D721Med (cell line): ENCODE measurements at places on chromosomes 1 and 21.

DNA sequence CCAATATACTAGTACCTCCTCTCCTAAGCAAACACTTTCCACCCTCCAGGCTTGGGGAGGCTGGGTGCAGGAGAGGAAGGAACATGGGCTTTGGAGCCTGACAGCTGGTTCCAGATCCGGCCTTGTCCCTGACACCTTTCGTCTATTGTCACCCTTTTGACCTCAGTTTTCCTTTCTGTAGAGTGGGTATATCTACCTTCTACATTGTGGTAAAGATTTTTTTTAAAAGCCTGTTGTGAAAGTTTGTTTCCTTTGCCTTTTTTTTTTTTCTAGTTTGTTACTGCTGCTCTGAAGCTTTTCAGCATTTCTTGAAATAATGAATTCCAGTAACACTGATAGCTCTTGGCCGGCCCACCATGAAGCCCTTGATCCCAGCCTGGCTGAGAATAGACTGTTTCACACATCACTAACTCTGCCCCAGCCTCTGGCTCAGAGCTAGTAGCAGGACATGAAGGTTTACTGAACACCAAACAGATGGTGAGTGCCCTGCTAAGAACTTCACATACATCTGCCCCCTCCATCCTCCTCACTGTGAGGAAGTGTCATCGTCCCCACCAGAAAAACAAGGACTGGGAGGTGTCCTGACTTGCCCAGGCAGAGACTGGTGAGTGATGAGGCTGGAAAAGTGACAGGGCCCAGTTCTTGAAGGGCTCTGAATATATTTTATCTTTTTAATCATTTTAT lies 33.0 kb upstream of the ID3 start:
- no peak for DNase-seq

- DNase-seq, result no peak
These were observed 109.7 kb downstream of the PPIAL4G start for GRCh38 chr1:148373192-148373925.

DNA sequence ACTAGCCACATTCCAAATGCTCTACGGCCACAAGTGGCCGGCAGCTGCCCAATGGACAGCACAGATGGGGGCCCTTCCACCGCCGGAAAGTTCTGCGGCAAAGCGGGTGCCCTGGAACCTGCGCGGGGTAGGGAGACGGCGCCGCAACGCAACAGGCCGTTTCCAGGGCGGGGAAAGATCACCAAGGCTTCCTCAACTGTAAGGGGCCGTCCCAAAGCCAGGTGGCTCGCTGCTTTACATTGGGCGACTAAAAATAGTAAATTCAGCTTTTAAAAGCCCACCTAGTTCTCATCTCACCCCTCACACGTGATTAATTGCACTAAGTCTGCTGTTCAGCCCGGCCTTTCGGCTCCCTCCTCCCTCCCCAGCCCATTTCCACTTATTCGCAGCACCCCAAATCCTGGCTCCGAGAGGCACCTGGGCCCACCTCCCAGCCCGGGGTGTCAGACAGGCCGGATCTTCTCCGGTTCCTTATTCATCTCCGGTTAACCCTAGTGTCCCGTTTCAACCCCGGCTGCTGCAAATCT lies 643 bp downstream of the CFAP298 start:
- DNase-seq, result no peak

DNA sequence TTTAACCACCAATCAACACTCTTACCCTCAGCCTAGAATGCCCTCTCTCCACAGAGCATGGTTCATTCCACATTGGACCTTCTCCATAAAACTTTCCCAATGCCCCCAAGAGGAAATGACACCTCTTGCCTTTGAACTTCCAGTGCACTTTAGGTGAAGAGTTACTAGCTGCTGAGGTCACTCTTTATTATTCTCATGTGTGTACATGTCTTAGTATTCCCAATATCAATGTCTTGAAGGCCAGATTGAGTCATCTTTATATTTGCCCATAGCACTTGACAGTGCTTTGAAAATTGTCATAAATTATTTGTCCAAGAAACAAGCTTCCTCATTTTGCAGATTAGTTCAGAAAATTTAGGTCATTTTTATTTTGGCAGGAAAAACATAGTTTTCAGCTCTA lies 8.1 kb upstream of the DNASE2B start:
- no peak for DNase-seq
